ENCODE measurements at places on chromosomes 7 and 10. TPM values are rescaled to one million over a fixed set of nuclear protein-coding genes. Genes with fewer than 3 reads are reported as not detected.

GOT1 gene
- total RNA-seq = 12.3 TPM

UNCX gene
- total RNA-seq = not detected

TLX1 gene
- not detected for total RNA-seq

EN2 gene
- not detected for total RNA-seq

CALHM3 gene
- not detected for total RNA-seq

- DNase-seq = no peak
Measured at GRCh38 chr10:72140174-72140573, 51.8 kb upstream of the SPOCK2 start.

- no peak for DNase-seq
Measured at GRCh38 chr10:127991543-127992255, 84.8 kb downstream of the PTPRE start.

DNA sequence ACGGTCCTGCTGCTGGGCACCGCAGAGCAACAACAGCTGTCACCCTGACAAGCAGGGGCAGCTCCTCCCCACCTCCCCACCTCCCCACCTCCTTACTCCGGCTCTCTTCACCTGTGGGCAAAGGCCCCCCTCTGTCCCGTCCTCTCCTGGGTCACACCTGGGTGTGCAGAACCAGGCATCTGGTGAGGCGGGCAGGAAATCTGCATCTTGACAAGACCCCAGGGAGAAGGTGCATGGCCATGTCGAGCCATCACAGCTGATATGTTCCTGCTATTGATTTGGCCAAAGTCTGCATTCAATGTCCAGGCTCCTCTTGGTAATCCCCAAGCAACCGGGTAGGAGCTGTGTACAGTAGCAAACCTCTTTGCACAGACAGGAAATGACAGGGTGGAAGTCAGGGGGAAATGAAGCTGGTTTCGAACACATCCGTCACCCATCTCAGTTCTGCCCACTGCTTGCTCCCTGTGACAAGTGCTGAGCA, 554.2 kb downstream of the DNAJB6 start:
- no peak for DNase-seq

DNA sequence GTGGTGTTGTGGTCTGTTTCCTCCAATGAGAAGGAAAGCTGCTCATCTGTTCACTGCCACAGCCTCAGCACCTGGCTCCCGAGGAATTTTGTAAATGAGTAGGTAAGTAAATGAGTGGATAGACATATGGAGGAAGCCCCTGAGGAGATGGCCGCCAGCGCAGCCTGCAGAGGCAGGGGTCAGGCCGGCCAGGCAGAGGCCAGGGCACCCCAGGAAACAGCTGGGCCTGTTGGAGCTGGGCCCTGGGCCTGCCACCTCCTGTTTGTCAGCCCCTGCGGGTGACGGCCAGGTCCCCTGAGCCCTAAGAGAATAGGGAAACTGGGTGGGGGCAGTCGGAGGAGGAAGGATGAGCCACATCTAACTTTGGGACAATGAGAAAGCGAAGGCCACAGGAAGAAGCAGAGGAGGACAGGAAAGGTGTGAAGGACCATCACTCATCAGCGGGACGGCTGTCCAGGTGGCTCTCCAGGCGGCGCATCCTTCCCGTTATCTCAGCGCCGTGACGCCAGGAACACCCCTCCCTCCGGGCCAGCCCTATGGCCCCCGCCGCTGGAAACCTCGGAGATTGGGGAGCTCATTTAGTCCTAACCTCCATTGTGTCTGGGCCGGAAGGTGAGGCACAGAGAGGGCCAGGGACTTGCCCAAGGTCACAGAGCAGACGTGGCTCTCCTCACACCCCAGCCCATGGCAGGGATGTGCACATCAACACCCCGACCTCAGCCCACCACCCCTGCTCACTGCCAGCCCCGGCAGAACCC, 142.3 kb upstream of the UNC5B start:
- DNase-seq = no peak

DNA sequence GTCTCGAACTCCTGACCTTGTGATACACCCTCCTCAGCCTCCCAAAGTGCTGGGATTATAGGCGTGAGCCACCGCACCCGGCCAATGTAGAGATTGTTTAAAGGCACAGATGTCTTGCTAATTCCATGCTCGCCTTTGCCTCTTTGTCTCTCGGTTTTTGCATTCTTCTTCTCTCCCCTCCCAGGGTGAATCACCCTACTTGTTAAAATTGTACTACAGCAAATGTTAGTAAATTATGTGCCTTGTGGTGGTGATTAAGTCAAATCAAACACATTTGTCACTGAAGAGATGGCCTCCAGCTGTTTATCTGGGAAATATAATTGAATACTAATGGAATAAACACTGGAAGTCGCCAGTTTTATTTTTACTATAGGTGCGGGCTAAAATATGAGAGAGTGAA, 384.4 kb upstream of the AUTS2 start:
- no peak for DNase-seq

DNA sequence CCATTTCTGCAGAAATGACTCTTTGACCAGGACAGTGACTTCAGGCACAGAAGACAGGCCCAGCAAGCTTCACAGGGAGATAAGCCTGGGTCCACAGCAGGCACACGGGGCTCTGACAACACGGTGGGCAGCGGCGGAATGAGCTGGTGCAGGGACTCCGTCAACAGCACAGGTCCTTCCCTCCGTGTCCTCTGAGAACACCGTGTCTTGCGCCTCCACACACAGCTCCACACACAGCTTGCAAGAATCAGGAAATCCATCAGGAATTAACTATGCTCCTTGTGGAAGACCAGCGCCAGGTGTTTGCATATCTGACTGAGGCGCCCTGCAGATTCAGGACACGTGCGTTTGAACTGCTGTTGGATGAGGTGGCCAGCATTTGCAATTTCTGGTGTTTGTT, 39.6 kb downstream of the TCERG1L start:
- DNase-seq = no peak

- no peak for DNase-seq
Measured at GRCh38 chr10:33617381-33618080, 283.1 kb upstream of the NRP1 start.

GRCh38 chr10:44950326-44951225, 9.0 kb upstream of the RASSF4 start:
- no peak for DNase-seq

DNA sequence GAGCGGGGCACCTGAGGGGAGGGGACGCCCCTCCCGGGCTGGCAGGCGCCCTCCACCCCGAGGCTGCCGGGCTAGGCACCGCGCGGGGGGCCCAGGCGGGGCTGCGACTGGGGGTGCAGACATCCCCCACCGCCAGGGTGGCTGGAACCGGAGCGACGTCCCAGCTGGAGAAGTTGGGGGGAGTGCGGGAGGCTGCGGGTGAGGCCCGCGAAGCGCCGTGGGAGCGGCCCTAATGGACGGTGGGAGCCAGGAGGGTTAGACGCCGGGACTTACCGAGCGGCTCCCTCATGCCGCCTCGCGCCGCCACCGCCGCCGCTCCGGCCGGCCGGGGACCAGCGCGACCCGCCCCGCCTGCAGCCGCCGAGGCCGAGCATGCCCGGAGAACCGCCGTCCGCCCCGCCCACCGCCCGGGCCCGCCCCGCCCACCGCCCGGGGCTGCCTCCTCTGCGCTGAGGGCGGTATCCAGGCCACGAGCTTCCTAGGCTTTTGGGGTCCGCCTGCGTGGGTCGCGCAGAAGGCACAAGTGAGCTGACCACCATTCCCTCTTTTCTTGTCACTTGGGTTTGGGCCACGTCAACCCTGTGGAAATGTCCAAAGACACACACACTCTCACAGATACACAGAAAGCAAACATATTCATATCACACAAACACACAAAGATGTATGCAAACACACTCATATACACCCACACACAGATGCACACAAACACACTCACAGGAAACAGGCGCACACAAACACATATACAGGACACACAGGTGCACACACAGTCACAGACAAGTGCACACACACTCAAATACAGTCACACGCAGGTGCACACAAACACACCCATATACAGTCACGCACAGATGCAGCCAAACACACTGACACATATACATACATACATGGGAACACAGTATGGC, at the start of gene JCAD:
JCAD (minus strand) TSS at position 378 of the 899 bp plus-strand sequence. CDS start 11,774 bp downstream, outside the sequence.
- no peak for DNase-seq
